ENCODE measurements at places on chromosomes 3 and 15.
A peak's percentile ranks its signal among the peaks of the same experiment; 100 is the strongest.

DNA sequence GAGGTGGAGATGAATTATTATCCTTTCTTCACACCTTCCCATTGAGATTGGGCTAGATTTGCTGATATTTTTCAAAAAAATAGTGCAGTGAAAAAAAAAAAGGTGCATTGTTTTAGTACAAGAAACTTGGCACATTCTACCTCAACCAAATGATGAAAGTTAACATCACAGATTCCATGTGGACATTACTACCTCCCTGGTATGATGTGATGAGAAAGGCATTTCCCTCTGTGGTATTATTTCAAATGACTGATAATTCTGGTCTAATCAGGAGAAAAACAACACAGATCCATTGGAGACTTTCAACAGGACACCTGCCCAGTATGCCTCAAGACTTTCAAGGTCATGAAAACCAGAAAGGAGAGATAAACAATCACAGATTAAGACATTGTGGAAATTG is 313.4 kb downstream of the BCHE start:
- no peak for DNase-seq

- no peak for DNase-seq
Observed at GRCh38 chr3:190458040-190458439, 8.3 kb upstream of the TMEM207 start.

DNA sequence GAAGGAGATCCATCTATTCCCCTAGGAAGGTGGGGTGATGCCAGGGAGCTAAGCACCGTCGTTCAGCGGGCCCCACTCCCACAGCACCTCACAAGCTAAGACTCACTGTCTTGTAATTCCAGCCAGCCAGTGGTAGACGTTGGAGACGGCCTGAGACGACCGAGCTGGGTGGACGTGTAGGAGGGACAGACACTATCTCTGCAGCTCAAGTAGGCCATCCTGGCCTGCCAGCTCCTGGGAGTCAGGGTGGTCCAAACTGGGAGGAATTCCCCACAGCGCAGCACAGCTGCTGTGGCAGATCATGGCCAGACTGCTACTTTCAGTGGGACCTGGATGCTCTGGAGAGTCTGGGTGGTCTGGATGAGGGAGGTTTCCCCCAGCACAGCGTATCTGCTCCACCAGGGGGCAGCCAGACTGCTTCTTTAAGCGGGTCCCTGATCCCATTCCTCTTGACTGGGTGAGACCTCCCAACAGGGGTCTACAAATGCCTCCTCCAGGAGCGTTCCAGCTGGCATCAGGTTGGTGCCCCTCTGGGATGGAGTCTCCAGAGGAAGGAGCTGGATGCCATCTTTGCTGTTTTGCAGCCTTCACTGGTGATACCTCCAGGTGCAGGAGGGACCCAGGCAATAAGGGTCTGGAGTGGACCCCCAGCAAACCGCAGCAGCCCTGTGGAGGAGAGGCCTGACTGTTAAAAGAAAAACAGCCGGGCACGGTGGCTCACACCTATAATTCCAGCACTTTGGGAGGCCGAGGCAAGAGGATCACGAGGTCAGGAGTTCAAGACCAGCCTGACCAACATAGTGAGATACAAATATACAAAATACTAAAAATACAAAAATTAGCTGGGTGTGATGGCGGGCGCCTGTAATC is 27.6 kb downstream of the GNB5 start:
- no peak for DNase-seq

DNA sequence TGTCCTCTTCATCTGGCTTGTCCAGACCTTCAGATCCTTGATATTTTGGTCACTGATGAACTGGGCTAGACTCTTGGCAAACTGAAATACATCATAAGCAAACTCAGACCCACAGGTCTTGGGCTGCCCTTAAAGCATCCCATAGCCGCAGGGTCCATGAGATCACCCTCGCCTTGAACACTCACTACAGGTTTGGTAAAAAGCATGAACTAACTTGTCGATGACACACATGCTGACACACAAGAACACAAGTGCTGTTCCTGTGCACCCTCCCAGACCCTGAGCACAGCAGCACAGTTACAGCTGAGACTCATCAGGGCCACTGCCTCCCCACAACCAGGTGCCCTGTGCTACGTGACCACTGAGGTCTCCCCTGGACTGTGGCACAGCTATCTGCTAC is 21.0 kb downstream of the PFKFB4 start:
- DNase-seq = no peak

DNA sequence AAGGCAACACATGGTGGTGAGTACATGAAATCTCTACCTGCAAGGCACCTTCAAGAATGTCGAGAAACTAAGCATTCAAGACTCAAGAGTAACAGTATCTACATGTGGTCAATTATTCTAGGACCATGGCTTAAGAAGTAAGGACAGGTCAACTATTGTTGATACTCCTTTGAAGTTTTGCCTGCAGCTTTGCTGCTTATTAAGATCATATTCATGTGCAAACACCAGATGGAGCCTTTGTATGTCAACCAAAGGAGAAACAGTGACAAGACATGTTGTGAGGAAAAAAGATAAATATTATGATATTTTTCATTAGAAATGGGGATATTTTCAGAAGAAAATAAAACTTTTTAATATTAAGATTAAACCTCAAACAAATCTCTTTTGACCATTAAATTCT is 52.3 kb upstream of the FGF7 start:
- DNase-seq = no peak

- DNase-seq = no peak
Observed at GRCh38 chr15:39589815-39590644, 9.2 kb downstream of the THBS1 start.

DNA sequence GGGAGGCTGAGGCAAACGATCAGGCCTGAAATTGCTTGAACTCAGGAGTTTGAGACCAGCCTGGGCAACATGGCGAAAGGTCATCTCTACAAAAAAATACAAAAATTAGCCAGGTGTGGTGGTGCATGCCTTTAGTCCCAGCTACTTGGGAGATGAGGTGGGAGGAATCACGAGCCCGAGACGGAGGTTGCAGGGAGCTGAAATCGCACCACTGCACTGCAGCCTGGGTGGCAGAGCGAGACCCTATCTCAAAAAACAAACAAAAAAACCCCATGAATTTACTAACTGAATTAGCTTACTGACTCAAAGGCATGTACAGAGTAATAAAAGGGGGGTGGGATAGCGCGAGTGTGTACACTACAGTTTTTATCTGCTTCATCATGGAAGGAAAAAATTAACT is 19.3 kb downstream of the ARF4 start:
- DNase-seq = no peak

DNA sequence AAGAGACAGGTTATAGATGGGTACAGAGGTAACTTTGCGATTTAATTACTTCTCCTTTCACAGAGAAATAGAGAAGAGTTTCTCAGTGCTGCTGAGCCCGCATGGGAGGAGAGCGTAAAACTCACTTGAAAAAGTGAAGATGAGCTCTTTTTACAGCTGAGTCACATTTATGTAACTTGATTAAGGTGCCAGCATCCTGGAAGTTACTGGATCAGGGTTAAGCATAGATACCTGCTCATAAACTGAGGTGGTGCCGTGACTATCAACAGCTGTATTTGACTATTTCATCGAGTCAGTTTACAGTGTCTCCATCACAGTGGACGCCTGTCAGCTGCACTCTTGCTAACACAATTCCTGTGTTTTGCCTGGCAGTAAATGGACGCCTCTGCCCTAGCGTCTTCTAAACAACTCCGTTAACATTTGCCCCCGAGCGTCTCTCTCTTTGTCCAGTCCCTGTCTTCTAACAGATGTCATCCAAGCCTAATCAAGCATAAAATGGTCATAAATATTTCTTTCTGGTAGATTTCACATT is 414.6 kb downstream of the FOXP1 start:
- no peak for DNase-seq

GRCh38 chr15:88438181-88438580 is 29.0 kb downstream of the MRPL46 start:
- no peak for DNase-seq

DNA sequence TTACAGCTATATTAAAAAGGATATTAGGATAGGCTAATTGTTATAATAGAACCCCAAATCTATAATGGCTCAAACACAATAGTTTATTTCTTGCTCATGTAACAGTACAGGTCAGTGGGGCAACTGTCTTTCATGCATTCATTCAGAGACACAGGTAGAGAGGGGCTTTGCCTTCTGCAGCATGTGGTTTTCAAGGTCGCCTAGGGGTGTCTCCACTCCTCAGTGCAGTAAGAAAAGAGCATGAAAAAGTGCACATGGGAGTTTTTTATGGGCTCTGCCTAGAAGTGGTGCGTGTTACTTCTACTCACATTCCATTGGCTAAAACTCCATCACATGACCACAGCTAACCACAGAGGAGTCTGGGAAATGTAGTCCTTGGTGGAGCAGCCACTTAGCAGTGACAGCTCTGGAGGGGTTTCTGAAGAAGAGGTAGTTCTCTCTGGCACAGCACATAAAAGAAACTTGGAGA is 1.8 kb downstream of the ZBTB38 start:
- peak; percentile 83 for DNase-seq

DNA sequence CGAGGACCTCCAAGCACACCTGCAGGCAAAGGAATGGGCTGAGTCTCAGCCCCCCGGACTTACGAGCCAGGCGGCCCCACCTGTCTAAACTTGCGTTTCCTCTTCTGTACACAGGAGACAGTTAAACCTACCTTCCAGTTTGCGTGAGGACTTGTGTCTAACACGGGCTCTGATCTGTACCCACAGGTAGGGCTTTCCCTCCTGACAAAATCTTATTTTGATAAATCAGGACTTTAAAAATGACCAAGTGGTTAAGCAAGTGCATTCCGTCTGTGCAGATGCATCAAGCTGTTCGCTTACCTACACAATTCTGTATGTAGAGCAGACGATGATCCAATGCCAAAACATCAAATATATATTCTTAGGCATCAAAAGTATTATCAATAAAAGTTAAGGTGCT is 238.0 kb downstream of the XXYLT1 start:
- DNase-seq = no peak

- DNase-seq = no peak
Observed at GRCh38 chr3:48466386-48467109, 20.0 kb downstream of the ATRIP start.

DNA sequence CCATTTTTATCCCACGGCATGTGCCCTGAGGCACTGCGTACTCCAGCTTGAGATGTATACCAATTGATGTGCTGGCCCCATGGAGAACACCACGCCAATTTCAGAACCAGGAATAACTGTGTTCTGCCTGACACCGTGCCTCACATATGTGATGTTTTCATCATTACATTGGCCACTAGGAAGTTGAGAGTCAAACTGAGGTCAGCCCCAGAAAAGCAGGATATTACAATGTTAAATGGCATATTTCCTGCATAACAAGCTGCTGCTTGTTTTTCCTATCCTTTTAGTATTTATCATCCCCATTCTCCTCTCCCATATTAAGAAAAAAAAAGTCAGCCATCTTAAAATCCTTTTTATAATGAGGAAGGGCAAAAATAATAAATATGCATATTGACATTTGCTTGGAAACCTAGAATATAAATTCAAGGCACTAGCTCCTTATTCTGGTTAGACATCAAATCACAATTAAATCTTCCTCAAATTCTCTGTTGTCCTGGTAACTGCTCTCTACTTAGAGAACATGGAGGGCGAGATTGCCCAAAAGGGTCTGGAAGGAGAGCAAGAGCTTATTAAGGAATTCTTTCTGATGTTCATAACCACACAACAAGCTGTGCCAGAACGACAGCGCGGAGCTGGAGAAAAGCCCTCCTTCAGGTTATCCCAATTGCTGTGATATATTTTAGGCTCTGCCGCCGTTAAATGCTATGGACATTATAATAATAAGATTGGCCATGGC is 112.6 kb downstream of the UACA start:
- no peak for DNase-seq

DNA sequence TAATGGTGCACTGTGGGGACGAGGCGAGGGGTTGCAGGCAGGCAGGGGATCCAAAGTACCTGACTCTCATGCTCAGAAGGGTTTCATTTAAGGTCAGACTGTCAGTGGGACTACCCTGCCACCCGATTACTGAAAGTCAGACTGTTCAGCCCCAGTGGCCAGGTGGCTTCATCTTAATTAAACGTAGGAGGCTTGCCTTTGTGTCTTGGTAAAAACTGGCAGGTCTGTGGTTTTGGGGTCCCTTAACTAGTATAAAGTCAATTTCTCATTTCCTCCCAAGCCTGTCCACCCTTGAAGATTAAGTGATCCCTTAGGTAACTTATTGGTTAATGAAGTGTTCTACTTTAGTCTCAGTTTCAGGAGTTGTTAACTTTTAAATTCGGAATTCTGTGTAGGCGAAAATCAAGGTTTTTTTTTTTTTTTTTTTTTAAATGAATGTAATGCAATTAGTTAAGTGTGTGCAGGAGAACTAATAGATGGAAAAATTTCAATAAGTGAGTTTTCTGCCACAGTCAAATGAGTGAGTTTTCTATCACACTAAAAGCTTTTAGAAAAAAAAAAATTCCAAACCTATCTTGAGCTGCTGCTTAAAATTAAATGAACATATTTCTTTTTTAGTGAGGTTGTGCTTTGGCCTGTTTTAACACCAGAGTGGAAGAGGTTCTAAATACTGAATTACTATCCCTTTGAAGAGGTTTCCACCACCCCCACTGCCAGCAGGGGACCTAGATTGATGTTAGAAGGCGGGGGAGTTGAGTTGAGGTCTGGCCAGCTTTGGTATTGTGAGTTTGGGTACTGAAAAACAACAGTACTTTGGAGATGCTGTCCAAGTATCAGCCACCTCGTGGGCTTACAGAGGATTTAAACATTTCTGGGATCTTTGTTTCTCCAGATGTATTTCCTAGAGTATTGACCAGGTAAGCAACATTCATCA is 15.2 kb downstream of the ITPR1 start:
- DNase-seq = no peak

DNA sequence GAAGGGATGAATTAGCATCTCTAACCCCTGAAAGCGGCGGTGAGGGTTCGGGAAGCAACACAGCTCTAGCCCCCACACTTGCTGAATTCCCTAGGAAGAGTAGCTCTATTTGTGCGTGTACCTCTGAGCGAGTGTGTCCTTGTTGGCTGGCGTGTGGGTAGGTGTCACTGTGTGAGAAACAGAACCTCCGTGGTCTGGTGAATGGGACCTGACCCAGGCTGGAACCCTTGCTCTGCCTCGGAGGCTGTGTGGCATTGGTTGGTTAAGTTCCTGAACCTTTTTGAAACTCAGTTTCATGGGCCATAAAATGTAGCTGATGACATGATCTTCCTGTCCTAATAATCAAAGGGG is 414 bp upstream of the TMEM115 start:
- no peak for DNase-seq

DNA sequence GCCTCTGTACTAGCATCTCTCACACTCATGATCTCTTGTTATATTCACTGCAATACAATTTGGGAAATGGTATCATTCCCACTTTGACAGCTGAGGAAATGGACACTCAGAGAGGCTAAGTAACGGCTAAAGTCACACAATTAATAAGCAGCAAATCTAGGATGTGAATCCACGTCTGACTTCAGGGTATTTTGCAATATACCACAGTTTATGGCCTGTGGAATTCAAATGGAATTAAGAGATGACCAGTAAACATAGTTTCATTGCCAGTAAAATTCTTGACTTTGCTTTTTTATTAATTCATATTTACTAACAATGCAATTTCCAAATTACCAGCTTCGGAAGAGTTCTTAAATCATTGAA is 61.1 kb downstream of the CCNL1 start:
- DNase-seq = no peak

GRCh38 chr3:8864402-8865350 is 95.3 kb upstream of the OXTR start:
- DNase-seq = no peak

All from Caco-2 (cell line).